ENCODE measurements at places on chromosomes 2 and 18. TPM values are rescaled to one million over a fixed set of nuclear protein-coding genes. Genes with fewer than 3 reads are reported as not detected.

The TCF7L1 gene
- 3.7 TPM for total RNA-seq

The GALNT5 gene
- 16.3 TPM for total RNA-seq

The ORC2 gene
- total RNA-seq: 18.1 TPM

The MARCO gene
- total RNA-seq: not detected

The SERPINB2 gene
- 1.6 TPM for total RNA-seq

The LONRF2 gene
- 1.4 TPM for total RNA-seq

GRCh38 chr2:207061181-207061580 is 104.6 kb downstream of the KLF7 start:
- H3K27ac ChIP-seq: no peak overlapping the region
- no peaks in the 10 kb centered on the region for H3K4me1 ChIP-seq
- no peaks in the 10 kb centered on the region for H3K36me3 ChIP-seq
- no peaks in the 10 kb centered on the region for H3K27me3 ChIP-seq

DNA sequence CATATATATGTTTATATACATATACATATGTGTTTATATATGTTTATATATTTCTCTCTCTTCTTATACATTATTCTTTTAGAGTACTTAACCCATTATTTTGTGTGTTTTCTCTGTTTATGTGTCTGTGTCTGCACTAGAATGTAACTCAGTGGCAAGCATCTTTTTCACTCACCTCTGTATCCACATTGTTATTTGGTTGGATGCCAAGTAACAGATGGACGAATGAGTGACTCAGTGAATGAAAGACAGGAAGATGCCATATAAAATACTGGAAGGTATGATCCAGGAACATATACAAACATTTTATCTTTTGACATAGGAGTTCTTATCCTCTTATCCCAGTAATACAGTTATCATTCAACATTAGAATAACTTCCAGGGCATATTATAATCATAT is 684.8 kb downstream of the RNF144A start:
- H3K27ac ChIP-seq: no peak overlapping the region
- no peaks in the 10 kb centered on the region for H3K4me1 ChIP-seq
- H3K36me3 ChIP-seq: no peaks in the 10 kb centered on the region
- H3K27me3 ChIP-seq: no peaks in the 10 kb centered on the region
- H3K4me3 ChIP-seq: no peak overlapping the region
- DNase-seq: no peak

GRCh38 chr2:184463866-184464248 is 134.5 kb upstream of the ZNF804A start:
- DNase-seq: no peak
- H3K27ac ChIP-seq: peak overlapping the region; percentile 63
- no peaks in the 10 kb centered on the region for H3K4me1 ChIP-seq

DNA sequence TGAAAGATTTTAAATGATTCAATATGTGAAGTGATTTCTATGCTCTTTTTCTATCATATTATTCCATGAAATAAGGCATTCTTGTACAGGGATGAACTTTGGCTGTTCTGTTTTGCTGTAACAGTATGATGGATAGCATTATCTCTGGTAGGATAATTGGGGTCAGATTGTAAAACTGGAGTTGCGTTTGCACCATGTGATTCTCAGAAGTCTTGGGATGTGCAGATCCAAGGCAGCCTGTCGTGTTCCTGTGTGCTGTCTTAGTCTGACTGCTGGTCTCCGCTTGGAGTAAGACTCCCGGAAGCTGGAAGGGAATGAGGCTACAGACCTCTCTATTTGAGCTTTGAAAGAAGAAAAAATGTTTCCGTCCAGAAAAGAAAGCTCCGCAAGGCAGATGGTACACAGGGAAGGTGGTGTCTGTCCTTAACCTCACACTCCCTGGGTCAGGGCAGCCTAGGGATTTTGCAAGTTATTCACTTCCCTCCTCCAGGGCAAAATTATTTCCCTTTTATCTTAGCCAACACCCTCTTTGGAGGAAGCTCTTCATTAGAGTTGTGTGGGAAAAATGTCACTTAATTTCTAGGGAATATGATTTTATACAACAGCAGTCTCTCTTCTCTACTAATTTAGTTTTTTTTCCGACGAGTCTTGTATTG is 250.6 kb downstream of the PTPRM start:
- H3K4me3 ChIP-seq: no peak overlapping the region
- H3K27me3 ChIP-seq: no peaks in the 10 kb centered on the region
- H3K36me3 ChIP-seq: no peaks in the 10 kb centered on the region
- peak overlapping the region; percentile 38 for H3K27ac ChIP-seq
- peak; percentile 31 for DNase-seq

DNA sequence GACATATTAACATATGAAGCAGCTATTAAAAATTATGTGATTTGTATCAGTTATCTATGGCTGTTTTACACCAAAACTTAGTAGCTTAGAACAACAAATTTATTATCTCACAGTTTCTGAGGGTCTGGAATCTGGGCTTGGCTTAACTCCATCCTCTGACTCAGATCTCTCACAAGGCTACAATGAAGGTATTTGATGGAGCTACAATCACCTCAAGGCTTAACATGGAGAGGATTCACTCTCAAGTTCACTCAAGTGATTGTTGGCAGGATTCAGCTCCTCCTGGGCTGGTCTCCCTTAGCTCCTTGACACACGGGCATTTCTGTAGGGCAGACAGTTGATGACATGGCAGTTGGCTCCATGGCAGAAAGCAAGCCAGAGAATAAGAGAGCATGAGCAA is 133.0 kb upstream of the SLC14A2 start:
- no peak overlapping the region for H3K27ac ChIP-seq
- no peak overlapping the region for H3K4me3 ChIP-seq
- H3K4me1 ChIP-seq: no peaks in the 10 kb centered on the region
- H3K36me3 ChIP-seq: no peaks in the 10 kb centered on the region
- no peaks in the 10 kb centered on the region for H3K27me3 ChIP-seq

DNA sequence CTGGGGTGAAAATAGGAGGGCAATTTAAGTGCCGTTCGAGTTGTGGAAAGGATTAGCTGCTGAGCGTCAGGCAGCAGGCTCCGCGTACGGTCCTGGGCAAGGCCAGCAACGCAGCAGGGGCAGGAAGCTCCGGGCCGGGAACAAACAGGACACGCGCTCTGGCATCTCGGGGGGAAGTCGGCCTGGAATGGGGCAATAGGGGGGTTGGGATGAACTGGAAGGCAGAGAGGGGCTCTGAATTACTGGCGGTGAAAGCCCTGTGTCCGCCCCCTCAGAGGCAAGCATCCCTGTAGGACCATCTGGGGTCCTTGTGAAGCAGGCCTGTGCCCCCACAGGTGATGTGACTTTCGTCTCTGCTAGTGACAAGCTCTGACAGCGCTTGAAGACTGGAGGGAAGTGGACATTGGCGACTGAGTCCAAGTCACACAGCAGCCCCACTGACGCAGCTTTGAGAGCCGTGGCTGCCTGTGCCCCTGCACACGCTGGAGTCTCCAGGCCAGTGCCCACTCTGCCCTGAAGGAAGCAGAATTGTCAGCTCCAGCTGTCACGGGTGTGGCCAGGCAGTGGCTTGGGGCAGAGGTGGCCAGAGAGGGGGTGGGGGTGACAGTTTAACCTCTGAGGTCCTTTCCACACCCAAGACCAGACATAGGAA is 22.3 kb downstream of the GPR35 start:
- no peaks in the 10 kb centered on the region for H3K4me1 ChIP-seq
- H3K36me3 ChIP-seq: no peaks in the 10 kb centered on the region
- no peak for DNase-seq
- no peak overlapping the region for H3K27ac ChIP-seq
- H3K27me3 ChIP-seq: peaks cover 27% of the 10 kb centered on the region
- no peak overlapping the region for H3K4me3 ChIP-seq

GRCh38 chr2:46067501-46068305 is 229.5 kb upstream of the EPAS1 start:
- H3K4me1 ChIP-seq: no peaks in the 10 kb centered on the region
- no peak overlapping the region for H3K4me3 ChIP-seq
- H3K27me3 ChIP-seq: no peaks in the 10 kb centered on the region

DNA sequence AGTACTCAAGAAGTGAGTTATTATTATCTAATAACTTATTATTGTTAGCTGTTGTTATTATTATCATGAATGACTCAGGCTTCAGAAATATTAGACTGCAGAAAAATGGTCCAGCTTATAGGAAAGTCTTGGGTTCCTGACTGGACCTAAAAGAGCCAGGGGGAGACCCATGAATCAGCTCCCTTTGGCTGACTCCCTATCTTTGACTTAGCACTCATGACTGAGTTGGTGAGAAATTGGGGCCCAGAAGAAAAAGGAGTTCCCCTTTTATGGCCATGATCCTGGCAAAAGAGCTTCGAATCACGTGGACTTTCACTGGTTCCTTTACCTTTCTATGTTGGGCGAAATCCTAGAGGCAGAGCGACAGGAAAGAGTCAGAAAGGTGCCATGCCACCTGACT is 145.8 kb downstream of the MYO3B start:
- no peaks in the 10 kb centered on the region for H3K36me3 ChIP-seq
- no peaks in the 10 kb centered on the region for H3K27me3 ChIP-seq
- H3K27ac ChIP-seq: no peak overlapping the region
- H3K4me1 ChIP-seq: no peaks in the 10 kb centered on the region
- no peak overlapping the region for H3K4me3 ChIP-seq

GRCh38 chr2:101405351-101405899 is 18.1 kb upstream of the CREG2 start:
- H3K36me3 ChIP-seq: no peaks in the 10 kb centered on the region
- no peak overlapping the region for H3K27ac ChIP-seq
- DNase-seq: no peak
- no peaks in the 10 kb centered on the region for H3K27me3 ChIP-seq
